ENCODE measurements at places on chromosomes 2 and 18.

DNA sequence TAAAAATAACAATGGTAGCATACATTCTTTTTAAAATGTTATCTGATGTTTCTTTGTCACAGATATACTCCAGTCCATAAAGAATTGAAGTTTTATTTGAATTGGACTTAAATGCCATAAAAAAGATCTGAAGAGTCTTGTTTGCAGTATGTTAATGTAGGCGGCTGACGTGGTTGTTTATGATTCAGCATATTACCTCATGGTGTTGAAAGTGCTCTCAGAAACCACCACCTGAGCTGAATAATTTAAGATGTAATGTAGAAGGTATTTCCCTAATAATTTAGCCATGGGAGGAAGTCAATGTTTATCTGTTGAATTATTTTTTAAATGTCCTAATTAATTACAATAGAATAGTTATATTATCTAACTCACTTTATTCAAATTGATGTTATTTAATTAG lies 58.6 kb upstream of the CHN1 start:
- no peak for DNase-seq

- DNase-seq: no peak
Observed at GRCh38 chr2:229372207-229372606, 101.1 kb upstream of the PID1 start.

DNA sequence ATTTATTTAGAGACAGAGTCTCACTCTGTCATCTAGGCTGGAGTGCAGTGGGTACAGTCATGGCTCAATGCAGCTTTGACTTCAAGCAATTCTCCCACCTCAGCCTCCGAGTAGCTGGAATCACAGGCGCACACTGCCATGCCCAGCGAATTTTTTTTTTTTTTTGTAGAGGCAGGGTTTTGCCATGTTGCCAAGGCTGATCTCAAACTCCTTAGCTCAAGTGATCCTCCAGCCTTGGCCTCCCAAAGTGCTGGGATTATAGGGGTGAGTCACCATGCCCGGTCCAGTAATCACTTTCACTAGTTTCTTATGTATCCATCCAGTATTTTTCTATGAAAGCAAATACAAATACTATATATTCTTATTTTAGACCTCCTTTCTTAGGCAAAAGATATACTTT lies 24.0 kb downstream of the PRKAG3 start:
- no peak for DNase-seq

- DNase-seq: no peak
Observed at GRCh38 chr2:32424739-32425138, 67.9 kb downstream of the BIRC6 start.

- no peak for DNase-seq
Observed at GRCh38 chr2:151118269-151118668, 143.4 kb downstream of the RBM43 start.

GRCh38 chr2:13414897-13415296 lies 698.2 kb downstream of the TRIB2 start:
- DNase-seq: no peak

GRCh38 chr2:191836471-191836852 lies 10.4 kb downstream of the CAVIN2 start:
- no peak for DNase-seq

GRCh38 chr2:231361701-231362554 lies 33.6 kb upstream of the B3GNT7 start:
- DNase-seq: peak; percentile 1

DNA sequence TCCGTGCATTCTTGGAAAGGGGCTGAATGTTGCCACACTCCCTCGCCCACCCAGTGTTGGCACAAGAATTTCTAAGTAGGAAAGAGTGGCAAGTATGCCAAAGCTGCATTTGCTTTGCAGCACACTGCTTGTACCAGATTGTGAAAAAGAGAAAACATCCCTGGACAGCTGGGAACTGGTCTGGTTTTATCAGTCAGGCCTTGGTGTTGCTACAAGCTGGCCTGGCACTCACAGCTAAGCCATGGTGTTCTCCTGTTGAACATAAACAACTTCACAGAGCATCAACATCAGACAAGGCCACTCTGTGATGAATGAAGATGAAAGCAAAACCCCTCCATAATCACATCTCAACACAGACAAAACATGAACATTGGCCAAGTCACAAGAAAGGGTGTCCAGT lies 4.2 kb upstream of the TRABD2A start:
- DNase-seq: no peak

- peak; percentile 57 for DNase-seq
Observed at GRCh38 chr2:207166349-207167098, 776 bp upstream of the KLF7 start.

- no peak for DNase-seq
Observed at GRCh38 chr18:2244641-2245040, 326.7 kb downstream of the METTL4 start.

- no peak for DNase-seq
Observed at GRCh38 chr2:140880573-140880972, 1250.2 kb downstream of the LRP1B start.

DNA sequence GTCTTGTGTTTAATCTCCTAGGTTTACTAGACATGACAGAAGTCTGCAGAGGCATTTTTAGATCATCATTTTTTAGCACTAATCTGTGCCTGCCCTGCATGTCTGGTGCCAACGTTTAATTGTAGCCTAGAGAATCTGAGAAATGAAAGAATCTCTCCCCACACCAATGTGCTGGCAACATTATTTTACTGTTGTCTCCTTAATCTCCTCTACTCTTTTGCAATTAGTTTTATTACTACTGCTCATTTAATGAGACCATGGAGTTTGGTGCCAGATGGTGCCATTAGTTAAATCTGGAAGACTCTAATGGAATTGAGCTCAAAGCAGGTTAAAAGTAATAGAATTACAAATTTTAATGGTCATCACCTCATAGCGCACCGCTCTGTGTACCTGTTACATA lies 4.0 kb upstream of the SPP2 start:
- no peak for DNase-seq

GRCh38 chr2:184174493-184175104 lies 423.7 kb upstream of the ZNF804A start:
- DNase-seq: no peak

DNA sequence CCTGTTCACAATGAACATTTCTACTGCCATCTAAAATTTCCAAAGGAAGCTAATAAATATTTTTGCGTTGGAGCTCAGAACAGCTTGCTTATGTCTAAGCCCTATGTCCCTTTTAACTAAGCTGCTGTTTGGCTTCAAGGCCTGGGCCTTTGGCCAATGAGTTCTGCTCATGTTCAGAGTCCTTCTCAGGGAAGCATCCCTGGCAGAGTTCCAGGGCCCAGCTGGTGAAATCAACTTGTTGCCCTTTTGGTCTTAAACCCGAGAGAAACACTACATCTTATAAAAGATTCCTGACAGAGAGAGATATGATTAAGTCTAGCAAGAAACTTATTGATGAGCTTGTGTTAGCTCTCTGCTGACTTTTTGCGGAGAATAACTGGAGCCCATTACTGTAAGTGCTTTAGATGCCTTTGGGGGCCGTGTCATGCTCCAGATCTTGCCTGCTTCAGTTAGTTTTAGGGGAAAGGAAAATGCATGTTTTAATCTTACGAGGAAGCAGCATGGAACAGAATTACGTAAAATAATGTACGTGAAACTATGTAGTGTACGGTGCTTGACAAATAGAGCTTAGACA lies 102.5 kb upstream of the NOSTRIN start:
- DNase-seq: no peak

GRCh38 chr2:8094526-8094925 lies 587.3 kb upstream of the ID2 start:
- DNase-seq: no peak

DNA sequence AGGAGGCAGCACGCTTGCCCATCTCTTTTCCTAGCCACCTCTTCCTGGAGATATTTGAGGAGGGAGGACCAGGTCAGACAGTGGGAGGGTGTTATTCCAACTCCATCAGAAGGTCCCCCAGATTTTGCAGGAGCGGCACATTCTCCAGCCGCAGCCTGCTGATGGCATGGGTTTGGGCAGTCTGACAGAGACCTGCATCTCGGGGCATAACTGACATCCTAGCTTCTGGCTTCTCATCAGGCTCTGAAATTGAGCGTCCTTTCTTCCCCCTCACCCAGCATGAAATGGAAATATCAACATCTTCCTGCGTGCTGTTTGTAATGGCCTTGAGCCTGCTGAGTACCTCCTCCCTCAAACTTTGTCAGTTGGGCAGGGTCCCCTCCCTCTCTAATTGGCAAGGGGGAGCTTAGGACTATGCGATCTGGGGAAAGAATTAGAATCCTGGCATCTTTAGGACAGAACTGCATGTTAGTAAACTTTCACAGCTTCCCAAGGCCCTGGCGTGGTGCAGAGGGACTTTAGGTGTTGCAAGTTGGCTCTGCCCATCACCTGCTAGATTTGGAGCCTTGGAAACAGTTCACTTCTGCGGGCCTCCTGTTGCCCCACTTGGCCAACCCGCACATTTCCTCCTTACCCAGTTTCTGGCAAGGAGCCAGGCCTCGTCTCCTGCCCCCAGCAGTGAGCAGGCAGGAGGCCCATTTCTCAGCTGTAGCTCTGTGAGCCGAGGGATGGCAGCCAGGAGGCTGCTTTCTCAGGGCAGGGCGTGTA lies 2.2 kb downstream of the ITM2C start:
- peak; percentile 29 for DNase-seq

DNA sequence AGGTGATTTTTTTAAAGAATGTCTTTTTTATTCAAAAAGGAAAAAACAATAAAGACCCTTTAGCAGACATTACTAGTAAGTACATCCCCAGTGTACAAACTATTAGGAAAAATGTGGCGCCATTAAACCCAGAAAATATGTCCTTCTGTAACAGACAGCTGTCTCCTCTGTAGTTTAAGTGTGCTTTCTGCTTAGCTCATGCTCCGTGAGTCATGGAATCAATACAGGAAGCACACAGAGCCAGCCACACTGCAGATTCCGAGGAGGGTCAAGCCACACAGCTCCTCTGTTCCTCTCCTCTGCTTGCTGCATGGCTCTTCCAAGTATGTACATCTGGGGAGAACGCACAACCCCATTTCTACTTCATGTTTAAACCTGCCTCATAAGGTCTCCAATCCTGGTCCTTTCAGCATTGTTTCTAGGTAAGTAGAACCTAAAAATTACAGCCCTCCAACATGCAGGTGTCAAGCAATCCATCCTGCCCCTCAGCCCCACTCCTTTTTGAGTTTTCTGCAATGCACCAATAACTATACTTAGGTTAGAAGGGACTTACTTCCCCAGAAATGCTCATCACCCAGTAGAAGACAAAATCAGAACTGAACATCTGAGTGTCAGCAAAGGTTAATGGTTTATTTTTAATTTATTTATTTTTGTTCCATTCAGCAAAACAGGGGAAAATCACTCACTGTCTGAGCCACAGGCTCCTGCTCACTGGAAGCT lies 37.5 kb downstream of the ACVR1 start:
- no peak for DNase-seq

Data from stimulated activated CD4-positive, alpha-beta T cell treated with anti-CD3 and anti-CD28 coated beads, Interleukin-4, amount 100 ng/mL, for 48 hours (primary cell).